ENCODE measurements at places on chromosomes 12 and 14.

DNA sequence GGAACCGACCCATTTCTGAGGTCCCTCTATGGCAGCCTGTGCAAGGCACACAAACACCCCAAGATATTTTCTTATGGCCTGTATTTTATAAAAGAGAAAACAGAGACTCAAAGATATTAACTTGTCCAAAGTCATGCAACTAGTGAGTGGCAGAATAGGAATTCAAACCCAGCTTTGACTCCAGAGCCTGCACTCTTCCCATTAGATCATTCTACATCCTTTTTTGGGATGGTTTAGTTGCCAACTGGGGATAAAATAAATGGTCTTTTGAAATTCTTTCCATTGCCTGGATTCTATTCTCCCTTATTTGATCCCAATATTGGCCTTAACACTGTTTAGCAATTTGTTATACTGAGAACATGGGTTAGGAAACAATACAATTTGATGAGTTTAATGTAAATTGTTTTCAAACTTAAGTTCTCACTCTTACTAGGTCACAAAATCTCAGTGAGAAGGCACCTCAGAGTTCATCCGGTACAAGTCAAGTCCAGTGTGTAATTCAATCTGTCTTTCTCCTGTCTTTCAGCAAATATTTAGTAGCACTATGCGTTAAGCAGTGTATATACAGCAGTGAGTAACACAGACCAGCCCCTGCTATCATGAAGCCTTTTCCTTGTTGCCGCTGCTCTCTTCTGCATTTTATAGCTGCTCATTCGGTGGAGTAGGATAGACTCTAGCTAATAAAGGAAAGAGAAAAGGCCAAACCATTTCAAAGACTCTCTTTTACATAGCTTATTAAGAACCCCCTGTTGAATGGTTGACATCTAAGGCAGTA lies 162.1 kb upstream of the IFNG-AS1 start:
- no peak for DNase-seq

DNA sequence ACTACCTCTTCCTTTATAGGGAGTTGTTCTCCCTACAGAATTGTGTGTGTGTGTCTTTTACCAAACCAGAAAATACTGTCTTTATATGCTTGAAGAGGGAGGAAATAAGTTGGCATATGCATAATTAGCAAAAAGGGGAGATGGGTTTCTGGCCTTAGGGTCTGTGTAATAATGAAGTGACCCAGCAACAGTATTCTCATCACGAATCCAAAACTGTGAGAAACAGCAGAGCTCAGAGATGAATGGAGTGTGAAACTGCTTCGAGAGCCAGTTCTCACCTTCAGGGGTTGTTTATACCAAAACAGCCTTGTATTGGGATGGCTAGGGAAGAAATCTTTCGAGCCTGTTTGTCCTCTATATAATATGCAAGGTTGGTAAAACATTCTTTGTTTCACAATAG lies 227.5 kb downstream of the MON2 start:
- DNase-seq: no peak

DNA sequence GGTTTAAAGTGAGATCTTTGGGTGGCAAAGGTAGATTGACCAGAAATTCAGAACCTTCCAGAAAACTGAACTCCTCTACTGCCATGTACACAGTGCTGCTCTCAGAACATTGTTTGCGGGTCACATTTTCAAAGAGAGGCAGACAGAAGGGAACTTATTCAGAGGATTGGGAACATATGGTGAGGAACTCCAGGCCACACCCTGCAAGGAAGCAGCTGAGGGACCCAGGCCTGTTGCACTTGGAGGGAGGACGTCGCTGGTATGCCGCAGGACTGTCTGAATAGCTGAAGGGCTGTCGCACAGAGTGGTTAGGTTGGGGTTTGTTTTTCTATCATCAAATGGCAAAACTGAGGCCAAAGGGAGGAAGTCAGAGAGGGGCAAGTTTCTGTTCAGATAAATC lies 441.1 kb downstream of the DPF3 start:
- no peak for DNase-seq

- DNase-seq: no peak
Measured at GRCh38 chr12:120997448-120997847, 18.8 kb downstream of the C12orf43 start.

GRCh38 chr12:13976028-13976584 lies 5.3 kb downstream of the GRIN2B start:
- no peak for DNase-seq
